Effector memory CD8-positive, alpha-beta T cell (primary cell): ENCODE measurements at places on chromosomes 3 and 15.

DNA sequence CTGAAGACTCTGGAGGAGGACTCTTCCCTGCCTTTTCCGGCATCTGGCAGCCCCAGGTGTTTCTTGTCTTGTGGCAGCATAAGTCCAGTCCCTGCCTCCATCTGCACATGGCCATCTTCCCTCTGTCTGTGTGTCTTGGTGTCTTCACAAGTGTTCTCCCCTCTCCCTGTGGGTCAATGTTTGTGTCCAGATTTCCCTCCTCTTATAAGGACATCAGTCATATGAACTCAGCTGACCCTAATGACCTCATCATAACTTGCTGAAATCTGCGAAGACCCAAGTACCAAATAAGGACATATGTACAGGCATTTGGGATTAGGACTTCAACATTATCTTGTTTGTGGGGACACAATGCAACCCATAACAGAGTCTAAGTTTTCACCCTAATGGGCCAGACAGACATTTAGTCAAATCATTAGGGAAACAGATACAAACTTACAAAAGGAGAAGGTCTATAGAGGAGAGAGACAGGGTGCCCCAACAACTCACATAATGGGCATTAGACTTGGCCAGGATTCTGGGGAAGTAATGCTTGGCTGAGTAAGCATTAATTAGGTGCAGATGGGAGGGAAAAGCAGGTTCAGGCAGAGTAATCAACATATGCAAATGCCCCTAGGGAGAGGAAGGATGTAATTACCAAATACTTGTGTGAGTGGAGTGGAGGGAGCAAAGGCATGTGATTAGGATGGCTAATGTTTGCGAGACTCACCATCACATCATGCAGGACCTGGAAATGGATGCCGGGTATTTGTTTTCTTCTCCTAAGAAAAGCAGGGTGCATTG is 372.8 kb upstream of the TBL1XR1 start:
- no peak for DNase-seq

DNA sequence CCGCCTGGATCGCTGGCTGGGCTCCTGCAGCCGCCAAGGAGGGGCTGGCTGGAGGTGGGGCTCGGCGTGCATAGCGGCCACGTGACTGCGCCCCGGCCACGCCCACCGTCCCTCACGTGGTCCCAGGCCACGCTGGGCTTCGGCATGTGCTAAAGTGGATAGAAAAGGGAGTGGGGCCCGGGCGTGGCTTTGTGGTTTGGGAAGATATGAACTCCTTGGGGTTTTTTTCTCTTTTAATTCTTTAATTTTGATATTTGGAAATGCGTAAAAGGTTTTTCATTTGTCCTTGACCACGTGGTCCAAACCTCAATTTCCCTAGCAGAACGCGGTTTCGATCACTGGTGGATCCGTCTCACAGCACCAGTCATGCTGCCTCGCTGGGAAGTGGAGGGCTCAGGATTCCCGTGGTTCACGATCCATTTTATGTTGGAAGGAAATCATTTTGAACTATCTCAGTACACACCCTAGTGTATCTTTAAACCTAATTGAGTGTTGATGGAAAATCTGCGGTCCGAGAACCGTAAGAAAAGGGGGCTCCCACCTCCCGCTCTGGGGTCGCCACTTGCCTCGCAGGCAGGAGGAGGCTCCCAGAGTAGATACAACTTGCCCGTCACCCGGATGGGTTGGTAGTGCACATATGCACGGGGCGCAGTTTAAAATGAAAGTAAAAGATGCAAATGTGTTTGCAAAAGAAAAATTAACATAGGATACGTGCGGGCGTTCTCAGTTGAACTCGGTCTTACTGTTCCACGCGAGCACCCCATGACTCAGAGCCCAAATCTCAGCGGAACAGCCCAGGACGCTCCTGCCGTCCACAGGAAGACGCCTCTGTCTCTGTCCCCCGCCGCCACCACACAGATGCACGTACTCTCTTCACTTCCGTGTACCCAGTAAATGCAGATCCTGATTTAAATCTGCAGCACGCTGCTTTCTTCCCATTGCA is 141.9 kb downstream of the PGPEP1L start:
- peak; percentile 65 for DNase-seq

DNA sequence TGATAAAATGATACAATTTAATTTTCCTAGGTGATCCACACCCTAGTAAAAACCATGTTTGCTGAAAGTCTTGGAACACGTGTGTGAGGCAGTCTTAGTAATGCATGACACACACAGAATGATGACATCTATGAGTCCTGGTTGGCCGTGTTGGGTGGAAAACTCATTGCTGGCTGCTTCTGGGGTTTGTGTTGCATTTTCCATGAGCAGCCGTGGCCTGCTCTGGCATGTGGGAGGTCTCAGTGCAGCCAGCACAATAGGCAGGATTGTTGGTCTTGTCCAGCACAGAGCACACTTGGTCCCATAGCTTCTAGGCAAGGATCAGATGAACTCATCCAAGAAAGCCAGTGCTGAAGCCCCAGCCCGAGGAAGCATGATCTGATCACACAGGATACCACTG is 172.8 kb upstream of the UBE3A start:
- DNase-seq, result no peak

DNA sequence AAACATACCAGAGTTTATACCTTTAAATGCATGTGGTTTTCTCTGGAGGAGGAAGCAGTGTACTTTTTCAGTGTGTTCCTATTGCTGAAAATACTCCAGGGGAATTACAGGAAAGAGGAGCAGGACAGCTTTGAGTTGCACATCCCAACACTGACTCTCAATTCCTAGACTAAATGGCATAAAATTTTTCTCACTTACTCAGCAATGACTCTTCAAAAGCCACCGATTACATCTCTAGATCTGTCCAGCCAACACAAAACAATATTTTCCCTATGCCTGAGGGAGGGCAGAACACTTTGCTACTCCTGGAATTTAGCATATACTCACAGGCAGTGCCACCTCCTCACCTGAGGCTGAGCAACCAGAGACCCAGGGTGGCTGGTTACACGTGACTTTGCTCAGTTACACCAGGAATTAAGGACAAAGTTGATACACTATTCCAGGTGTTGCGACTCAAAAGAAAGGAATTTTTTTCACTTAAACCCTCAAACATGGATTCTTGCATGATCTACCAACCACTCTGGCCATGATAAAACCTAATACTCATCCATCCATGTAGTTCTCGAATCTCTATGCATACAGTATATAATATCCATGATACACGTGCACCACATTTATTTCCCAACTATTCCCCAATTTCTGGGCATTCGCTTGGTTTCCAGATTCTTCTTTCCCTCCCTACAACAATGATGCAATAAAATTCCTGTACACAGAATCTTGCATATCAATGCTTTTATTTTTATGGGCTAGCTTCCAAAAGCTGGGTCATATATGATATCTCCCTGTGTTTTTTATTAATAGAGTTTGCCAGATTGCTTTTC is 194.6 kb downstream of the THRB start:
- DNase-seq, result no peak

DNA sequence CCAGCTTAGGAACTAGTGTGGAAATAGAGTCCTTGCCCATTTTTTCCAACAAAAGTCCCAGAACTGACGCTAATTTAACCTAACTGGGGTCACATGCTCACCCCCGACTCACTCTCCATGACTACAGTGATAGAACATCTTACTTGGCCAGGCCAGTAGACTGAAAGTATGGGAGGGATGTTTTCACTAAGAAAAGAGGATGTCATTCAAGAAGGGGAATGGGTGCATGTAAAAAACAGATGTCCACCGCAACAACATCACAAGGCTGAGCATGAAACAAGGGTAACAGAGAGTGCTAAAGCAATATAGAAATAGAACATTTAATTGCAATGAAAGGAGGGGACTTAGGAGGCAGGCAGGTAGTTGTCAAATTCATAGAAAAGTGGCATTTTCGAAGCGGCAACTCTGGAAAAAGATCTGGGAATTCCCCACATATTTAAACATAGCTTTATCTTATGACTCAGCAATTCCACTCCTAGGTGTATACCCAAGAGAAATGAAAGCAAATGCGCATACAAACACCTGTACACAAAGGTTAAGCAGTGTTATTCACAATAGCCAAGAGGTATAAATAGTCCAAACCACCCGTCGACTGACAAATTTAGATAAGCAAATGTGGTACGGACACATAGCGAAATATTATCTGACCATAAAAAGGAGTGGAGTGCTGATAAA is 41.1 kb upstream of the UBE2E2 start:
- no peak for DNase-seq

- no peak for DNase-seq
These were observed 680.7 kb upstream of the GRM7 start for GRCh38 chr3:6180171-6180570.

DNA sequence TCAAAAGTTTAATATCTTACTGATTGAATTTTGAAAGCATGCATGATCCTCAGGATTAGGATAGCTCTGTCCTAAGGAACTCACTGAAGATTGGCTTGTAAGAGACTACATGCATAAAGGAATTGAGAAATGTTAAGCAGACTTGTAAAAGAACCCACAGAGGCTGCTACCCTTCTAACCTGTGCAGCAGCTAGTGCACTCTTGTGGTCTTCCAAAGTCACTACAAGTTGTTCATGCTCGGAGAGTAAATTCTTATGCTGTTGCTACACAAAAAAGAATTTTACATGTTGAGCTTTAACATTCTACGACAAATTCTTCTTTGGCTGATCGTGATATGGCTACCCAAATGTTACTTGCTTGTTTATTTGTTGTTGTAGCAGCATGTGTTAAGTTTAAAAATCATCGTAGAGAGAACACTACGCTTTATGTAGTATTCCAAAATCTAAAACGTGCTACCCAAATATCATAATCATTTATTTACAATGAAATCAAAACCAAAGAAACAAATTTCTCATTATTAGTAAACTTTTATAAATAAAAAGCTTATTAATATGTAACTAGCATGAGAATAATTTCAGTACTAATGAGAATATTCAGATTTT is 55.0 kb downstream of the GOLIM4 start:
- no peak for DNase-seq

DNA sequence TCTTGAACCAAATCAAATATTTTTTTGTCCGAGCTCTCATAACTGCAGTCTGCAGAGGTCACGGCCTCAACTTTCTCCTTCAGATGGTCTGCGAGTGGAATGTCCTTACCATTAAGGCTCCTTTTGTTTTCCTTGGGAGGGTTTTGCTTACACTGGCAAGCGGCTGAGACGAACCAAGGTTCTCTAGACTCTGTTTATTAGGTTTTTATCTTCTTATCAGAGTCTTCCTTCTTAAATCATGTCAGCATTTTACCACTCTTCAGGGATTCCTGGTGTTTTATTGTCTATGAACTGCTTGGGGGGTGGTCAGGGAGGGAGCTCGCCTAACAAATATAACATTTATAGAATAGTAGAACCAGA is 773.7 kb upstream of the NR2F2 start:
- no peak for DNase-seq

DNA sequence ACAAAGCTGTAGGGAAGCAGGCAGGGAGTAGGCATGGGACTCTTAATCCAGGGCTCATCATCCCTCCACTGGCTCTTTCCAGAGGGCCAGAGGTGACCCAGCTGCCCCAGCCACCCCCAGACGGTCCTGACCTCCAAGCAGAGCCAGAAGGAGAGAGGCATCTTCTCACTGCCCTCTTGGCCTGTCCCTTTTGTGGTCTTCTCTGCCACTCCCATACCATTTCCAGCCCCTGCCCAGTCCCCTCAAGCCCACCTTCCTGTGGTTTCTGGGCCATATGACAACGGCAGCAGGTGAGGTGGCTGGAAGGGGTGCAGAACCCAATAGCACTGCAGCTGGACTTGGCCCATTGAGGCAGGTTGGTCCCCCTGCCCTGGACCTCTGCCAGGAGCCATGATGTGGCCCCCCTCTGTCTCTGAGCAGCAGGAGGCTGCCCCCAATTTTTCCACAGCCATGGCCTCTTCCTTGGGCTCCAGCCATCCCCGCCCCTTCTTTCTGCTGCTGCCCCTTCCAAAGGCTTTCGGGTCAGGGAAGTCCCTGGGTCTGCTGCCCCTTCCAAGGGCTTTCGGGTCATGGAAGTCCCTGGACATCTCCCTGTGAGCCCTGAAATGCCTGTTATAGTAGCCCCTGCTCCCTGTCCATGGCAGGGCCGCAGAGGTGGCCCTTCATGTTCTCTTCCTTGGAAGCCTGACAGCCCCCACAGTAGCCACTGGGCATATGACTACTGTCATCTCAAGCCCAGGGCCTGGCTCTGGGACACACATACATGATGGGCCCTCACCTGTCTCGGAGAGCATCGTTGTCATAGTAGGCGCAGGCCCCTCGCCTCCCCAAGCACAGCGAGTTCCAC is 39.5 kb upstream of the RAB6B start:
- no peak for DNase-seq

GRCh38 chr15:88016406-88016805 is 240.1 kb downstream of the NTRK3 start:
- DNase-seq, result no peak

- no peak for DNase-seq
These were observed 29.5 kb upstream of the ZNF774 start for GRCh38 chr15:90322538-90322937.

GRCh38 chr15:42858540-42858939 is 62.0 kb downstream of the TTBK2 start:
- no peak for DNase-seq

- DNase-seq, result no peak
These were observed 585.1 kb upstream of the SUCLG2 start for GRCh38 chr3:68239542-68239941.

DNA sequence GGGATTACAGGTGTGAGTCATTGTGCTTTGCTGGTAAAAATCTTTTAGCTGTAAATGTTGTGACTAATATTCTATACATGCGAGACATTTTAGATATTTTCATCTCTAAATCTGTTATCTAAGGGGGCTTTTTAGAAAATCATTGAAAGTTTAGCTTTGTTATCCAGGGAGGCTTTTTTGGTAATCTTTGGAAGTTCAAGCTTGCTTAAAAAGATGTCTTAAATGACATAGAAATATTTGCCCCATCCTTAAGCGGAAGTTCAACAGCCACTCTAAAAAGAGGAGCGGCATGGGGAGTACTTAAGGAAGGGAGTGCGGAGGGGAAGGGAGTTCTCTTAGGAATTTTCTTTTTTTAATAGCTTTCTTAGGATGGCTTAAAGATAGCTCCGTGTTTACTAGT is 26.1 kb downstream of the DNAJC13 start:
- no peak for DNase-seq

- DNase-seq, result no peak
These were observed 42.9 kb downstream of the UACA start for GRCh38 chr15:70720228-70721016.

- DNase-seq, result no peak
These were observed 42.3 kb upstream of the KLHL25 start for GRCh38 chr15:85837011-85837433.
